Activated naive CD8-positive, alpha-beta T cell treated with anti-CD3 and anti-CD28 coated beads, Interleukin-2, amount 50 U/mL, for 24 hours (primary cell): ENCODE measurements at places on chromosomes 3 and 15.

DNA sequence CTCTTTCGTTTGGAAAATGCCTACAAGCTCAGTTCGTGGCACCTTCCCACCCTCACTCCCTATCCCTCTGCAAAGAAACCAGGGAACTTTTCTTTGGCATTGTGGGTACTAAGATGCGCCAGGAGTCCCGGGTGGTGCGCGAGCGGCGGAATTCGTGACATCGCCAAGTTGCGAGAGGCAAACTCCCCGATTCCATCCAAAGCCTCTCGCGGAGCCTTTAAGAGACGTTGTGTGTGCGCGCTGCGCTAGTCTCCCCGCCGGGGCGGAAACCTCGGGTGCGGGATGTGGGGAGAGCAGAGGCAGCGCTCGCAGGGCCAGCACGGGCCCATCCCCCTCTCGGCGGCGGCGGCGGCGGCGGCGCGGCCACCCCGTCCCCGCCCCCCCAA lies 443 bp upstream of the NR2F2 start:
- no peak for DNase-seq

DNA sequence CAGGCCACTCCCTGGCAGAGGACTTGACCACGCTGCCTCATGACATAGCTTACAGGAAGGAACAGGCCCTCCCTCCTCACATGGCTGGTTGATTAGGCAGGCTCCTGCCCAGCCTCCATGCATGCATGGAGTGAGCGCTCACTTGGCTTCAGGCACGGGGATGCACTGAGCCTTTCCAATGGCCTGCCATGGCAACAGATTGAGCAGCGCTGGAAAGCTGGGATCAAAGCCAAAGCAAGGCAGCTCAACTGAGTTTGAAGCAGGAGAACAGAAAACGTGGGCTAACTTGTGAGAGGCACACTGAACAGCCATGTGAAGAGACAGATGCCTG lies 5.9 kb upstream of the GRAMD2A start:
- no peak for DNase-seq

- no peak for DNase-seq
These were observed 25.5 kb upstream of the TEX55 start for GRCh38 chr3:119120480-119120879.

- no peak for DNase-seq
These were observed 43.5 kb upstream of the MBNL1 start for GRCh38 chr3:152225201-152225600.

GRCh38 chr3:153679714-153680113 lies 441.5 kb upstream of the ARHGEF26 start:
- DNase-seq: no peak

- no peak for DNase-seq
These were observed 31.3 kb downstream of the RNF168 start for GRCh38 chr3:196472286-196472685.

- DNase-seq: no peak
These were observed 28.9 kb upstream of the RAD18 start for GRCh38 chr3:8992199-8992598.

DNA sequence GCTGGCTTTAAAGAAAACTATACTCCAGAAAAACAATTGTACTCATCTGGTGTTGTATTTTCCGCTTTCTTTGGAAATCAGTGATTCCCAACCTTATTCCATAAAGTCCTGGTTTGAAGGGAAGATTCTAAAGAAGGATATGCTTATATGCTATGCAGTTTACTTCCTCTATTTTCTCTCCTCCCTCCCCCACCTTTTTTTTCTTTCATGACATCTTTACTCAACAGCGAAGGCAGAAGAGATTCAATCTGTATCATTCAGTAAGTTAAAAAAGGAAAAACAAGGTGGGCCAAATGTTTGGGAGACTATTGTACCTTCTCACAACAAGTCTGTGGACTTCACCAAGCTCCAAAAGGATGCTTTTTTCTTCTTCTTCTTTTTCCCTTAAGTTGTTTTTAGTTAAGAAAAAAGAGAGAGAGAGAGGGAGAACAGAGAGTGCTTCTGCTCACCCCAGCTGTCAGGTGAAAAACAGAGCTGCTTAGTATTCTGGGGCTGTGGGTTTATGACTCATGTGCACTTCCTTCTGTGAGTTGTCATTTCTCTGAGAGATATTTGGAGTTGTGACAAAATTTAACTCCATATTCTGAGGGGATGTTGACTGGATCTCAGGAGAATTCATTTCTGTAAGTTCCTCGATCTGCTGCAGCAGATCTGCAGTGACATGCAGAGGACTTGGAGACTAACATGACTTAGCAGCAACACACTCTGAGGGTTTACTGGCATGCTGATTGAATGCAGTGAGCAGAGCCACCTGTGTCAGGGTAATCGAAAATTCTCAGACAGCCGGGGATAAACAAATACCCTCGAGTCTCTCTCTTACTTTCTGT lies 70.7 kb downstream of the SSR3 start:
- DNase-seq: peak; percentile 23

- DNase-seq: peak; percentile 14
These were observed 17.4 kb upstream of the NPTN start for GRCh38 chr15:73650416-73651126.

DNA sequence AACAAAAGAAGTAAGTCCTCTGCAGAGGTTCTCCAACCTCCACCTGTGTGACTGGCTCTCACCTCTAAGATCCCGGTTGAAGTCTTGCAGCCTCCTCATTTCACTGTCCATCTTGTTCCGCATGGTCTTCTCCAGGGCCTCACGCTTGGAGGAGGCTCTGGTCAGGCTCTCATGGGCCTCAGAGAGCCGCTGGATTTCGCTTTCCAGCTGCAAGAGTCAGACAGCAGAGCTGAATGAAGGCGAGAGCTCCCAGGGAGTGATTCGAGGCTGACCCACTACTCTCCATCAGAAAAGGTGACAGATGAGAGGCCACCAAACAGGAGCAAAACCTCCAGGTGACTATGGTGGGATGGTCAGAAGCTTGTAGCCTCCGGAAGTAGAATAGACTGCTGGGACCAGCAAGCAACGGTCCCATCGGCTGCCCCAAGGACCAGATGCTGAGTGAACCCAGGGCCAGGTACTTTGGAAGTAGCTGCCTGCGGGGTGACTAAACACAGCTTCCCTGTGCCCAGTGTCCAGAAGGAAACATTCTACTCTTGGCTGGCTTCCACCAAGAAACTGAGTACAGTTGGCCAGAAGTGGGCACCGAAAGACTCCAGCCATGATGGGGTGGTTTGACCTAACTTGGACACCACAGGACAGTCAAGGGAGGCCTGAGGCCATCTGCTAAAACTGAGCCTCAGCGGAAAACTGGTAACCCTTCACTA lies 7.9 kb downstream of the AMOTL2 start:
- DNase-seq: no peak

GRCh38 chr15:27237319-27237939 lies 266.4 kb downstream of the GABRG3 start:
- DNase-seq: no peak

DNA sequence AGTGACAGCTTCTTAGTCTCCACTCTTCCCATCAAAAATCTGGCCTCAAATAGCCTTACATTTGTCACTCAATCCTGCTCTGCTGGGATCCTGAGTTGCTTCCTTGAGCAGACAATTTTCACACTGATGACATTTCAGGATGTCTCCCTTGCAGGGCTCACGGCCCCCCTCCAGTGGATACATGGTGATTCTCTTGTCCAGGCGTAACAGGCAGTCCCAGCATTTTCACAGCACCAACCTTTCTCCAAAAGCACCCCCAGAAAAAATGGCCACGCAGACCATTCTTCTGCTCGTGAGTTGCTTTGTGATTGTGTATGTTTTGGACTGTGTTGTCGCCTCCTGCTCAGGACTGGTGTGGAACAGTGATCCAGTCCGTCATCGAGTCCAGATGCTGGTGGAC lies 47.4 kb upstream of the WNT7A start:
- DNase-seq: no peak

- DNase-seq: no peak
These were observed 71.9 kb upstream of the THSD4 start for GRCh38 chr15:71043373-71043772.

- no peak for DNase-seq
These were observed 168.7 kb downstream of the POTEB3 start for GRCh38 chr15:21271566-21271965.

DNA sequence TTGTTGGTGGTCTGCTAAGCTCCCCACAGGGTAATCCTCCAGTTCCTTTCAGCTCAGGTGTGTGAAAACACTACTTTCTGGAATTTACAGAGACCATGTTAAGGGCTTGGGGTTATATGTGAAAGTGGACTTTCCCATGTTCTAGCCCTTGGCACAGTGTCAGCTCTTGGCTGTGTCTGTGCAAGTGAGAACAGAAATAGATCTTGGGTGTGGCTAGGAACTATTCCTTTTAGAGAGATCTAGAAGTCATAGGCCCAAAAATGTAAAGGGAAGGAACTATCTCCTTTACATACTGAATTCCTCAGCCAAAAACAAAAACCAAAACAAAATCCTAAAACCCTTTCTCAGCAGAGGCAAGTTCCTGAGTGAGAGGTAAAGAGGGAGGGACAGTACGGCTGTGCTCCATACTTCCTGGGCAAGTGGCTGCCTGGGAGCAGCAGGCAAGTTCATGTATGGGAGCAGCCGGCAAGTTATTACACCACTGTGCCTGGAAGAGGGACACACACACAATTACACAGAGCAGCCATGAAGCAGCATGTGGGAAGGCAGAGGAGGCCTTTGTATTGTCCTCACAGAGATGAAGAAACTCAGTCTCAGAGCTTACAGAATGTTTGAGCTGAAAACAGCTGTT lies 19.9 kb upstream of the C3orf62 start:
- DNase-seq: no peak

DNA sequence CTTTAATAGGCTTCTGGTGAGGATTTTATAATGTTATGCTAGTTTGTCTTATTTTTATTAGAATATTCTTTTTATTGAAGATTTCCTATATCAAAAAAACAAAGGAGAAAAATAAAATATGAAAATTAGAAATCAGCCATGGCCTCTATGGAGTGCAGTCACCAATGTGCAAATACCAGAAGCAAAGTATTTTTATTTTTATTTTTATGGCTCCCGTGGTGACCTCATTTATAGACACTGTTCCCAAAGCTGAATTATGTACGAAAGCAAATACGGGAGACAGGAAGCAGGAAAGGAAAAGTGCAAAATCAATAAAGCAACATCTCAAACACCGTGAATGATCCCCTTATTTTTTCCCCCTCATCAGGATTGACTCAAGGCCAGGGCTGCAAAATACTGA lies 35.1 kb downstream of the DAZL start:
- no peak for DNase-seq

GRCh38 chr15:36363335-36363734 lies 216.1 kb upstream of the CDIN1 start:
- DNase-seq: no peak

DNA sequence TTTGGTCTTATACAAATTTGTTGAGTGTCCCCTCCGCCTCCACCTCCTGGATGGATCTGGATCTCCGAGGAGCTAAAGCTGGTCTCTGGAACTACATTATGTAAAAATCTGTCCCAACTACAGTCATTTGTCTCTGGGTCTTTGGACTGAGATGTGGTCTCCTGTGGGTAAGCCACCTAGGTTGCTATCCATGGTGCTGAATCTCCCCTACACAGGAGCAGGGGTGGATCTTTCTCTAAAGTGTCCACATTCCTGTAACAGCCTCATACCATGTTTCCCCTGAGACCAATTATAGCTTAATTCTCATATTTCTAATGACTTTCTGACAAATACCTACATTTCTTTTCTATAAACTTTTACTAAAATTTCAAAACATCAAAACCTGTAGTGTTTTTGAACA lies 625.8 kb downstream of the TAFA4 start:
- DNase-seq: peak; percentile 2

DNA sequence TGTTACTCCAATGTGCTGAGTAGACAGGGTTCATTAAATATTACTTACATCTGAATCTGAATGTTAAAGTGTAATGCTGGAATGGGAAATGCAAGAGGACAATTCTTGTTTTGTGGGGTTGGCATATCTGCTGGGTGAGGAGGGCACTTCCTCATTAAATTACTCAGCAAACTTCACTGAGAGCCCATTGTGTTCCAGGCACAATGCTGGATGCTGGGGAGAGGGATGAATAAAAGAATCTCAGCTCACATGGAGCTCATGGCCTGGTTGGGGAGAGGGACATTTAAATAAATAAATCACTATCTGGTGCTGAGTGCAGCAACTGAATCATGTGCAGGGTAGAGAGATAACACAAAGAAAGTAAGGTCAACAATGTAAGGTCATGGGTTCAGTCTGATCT lies 199.2 kb upstream of the CFAP20DC start:
- DNase-seq: no peak

DNA sequence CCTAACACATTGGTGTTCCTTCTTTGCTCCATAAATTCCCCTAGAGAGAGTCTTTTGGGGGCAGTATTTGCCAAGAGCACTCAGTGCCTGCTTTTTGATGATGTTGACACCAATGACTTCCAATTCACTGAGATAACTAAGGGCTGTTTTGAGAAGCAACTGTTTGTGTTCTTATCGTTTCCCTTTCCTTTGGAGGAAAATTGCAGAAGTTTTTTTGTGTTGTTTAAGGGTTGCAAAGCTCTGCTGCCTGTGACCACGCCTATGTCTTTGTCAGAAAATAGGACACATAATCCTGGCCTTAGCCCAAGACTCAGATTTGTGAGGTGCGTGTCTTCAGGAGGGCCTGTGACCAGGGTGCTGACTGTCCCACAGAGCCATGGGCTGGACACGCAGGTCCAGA lies 99.6 kb downstream of the FAM43A start:
- DNase-seq: no peak

- DNase-seq: no peak
These were observed 10.4 kb downstream of the VILL start for GRCh38 chr3:38000965-38001455.

GRCh38 chr3:66481071-66482017 lies 19.5 kb downstream of the LRIG1 start:
- DNase-seq: no peak

DNA sequence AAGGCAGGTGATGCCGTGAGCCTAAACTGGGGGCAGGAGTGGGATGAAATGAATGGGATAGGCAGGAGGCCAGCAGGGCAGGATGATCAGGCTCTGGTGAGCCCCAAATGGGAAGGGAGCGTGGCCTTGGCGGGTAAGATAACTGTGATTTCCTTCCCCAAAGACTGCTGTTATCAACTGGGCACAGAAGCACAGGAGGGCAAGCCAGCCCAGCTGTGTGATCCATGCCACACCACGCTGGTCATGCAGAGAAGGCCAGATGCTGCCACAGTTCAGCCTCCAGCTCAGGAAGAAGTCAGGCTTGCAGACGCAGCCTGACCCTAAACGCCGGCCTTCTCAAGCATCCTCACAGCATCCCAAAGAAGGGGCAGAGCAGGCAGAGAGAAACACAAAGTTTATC lies 52.1 kb upstream of the GNB5 start:
- no peak for DNase-seq

GRCh38 chr3:64327100-64327804 lies 102.0 kb upstream of the PRICKLE2 start:
- DNase-seq: no peak

DNA sequence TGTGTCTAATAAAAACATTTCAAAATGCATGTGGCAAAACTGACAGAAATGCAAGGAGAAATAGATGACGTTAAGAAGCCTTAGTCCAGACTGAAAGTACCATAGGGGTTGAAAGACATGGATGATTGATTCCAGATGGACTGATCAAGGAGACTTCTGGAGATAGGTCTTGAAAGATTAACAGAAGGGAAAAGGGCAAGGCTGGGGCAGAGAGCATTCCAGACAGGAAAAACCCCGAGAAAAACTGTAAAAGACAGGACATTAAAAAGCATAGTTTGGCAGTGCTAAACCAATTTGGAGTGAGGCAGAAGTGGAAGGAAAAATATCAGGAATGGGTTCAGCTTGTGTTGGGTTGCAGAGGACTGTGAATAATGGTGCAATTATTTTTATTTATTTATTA lies 375.2 kb upstream of the SGO1 start:
- no peak for DNase-seq
